AG09319 (cell line): ENCODE measurements at places on chromosomes 2 and 18.

- DNase-seq = no peak
Measured at GRCh38 chr2:65057391-65058052, 1.3 kb downstream of the CEP68 start.

DNA sequence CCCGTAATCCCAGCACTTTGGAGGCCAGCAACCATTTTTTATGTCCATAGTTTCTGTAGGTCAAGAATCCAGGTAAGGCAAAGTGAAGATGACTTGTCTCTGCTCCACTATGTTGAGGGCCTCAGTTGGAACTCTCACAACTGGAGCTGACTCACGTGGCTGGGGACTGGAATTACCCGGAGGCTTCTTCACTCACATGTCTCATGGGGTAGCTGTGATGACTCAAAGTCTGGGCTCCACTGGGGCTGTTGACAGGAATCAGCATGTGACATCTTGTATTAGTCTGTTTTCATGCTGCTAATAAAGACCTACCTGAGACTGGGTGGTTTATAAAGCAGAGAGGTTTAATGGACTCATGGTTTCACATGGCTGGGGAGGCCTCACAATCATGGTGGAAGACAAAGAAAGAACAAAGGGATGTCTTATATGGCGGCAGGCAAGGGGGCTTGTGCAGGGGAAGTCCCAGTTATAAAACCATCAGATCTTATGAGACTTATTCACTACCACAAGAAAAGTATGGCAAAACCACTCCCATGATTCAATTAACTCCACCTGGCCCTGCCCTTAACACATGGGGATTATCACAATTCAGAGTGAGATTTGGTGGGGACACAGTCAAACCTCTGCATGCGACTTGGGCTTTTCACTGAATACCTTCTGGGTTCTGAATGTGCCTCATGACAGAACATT lies 7.8 kb upstream of the PPP1R1C start:
- no peak for DNase-seq

DNA sequence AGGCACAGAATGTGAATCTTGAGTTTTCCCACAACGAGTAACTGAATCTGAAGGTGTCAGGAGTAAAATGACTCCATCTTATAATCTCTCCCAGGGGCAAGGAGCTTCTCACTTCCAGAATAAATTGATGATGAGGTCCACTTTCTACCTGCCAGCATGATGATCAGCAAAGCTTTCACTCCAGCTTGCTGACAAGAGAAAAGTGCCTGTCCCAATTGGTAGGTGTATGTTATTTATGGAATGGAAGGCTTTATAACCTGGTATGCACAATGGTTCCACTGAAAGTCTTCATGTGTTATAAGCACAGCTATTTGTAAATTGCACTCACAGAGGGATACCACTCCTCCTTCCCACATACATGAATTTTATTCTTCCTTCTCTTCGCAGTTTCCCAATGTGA lies 401.0 kb upstream of the UBE2E3 start:
- no peak for DNase-seq

- DNase-seq = no peak
Measured at GRCh38 chr2:189566046-189566445, 14.5 kb downstream of the SLC40A1 start.
